GM23248 (cell line): ENCODE measurements at places on chromosomes 1 and 21.

- peak; percentile 14 for DNase-seq
Observed at GRCh38 chr1:241942738-241943137, 14.8 kb upstream of the BECN2 start.

DNA sequence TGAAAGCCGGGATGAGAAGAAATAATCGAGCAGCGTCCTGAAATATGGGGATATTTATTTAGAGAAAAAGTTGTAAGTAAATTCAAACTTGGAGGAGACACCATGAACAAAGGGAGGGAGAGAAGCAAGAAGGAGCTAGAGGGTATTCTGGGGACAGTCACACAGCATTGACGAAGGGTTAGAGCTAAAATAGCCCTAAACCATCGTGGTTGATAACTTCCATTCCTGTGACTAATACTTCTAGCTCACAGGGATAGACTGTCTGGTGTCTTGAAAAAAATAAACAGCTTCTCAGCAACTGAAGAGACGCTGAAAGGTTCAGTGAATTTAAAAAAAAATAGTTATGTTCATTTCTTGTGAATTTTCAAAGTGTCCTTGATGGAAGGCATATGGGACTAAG is 86.7 kb downstream of the LRRC53 start:
- no peak for DNase-seq

GRCh38 chr1:184740344-184740743 is 14.3 kb downstream of the EDEM3 start:
- no peak for DNase-seq

- DNase-seq, result no peak
Observed at GRCh38 chr1:35191429-35192055, 1.4 kb downstream of the SFPQ start.

GRCh38 chr1:6260433-6260934 is 414 bp downstream of the GPR153 start:
- peak; percentile 51 for DNase-seq

- peak; percentile 10 for DNase-seq
Observed at GRCh38 chr1:212915245-212916091, 34.9 kb upstream of the VASH2 start.

DNA sequence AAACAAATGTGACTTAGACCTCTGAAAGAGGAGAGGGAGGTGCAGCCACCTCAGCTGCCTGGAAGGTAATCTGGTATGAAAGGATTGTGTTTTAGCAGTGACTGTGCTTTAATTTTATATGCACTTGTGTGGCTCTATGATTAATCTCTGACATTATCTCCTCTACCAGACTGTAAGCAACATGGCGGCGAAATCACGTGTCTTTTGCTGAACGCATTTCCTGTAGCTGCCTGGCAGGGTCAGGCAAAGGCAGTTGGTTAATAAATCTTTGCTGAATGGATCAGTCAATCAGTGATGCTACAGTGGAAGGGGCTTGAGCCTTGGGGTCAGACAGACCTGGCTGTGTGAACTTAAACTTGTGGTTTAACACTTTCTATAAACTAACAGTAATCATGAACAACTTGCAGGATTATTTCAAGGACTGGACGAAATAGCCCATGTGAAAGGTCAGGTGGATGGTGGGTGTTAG is 96.9 kb downstream of the ADSS2 start:
- DNase-seq, result peak; percentile 8

DNA sequence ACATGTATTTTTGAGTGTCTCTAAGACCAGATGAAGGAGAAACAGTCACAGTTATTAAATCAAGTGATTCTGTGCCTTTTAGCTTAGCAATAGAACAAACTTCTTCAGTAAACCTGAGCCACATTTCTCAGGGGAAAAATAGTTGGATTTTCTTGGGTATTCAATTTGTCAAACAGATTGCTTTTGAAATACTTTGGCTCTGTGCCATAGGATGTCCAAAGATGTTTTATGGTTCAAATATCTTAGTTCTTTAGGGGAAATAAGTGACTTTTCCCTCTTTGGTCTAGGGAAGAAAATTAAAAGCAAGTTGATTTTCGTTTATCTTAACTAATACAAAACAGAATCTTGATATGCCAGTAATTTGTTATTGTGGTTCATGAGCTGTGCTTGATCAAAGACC is 125.9 kb downstream of the ATP5PO start:
- DNase-seq, result no peak

DNA sequence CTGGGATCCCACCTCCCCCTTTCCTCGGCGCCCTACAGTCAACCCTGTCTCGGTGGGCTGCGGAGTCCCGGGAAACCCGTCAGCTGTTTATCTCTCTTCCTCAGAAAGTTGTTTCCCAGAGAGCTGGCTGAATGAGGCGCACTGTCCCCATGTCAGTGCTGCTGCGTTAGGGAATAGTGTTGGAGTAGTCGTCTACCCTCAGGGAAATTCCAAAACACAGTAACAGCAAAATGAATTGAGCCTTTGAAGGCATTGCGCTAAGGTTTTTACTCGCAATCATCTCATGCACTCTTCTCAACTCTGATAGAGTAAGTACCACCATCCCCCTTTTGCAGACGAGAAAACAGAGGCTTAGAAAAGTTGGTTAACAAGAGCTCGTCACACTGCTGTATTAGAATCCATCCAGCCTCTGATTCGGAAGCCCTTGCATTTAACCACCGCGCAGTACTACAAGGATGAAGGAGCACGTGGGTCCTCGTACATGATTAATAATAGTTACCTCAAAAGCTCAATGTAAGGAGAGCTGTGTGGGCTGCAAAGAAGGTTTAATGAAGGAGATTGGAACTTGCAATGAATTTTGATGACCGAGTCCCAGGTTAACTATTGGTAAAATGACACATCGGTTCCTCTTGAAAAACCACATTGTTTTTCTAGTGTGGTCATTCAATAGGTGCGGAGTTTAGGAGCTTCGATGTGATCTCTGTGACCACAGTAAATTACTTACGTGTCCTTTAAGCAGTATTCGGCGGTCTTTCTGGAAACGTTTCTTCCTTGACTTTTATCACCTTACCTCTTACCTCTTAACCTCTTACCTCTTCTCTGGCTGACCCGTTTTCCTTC is 788 bp upstream of the EDEM3 start:
- peak; percentile 70 for DNase-seq

DNA sequence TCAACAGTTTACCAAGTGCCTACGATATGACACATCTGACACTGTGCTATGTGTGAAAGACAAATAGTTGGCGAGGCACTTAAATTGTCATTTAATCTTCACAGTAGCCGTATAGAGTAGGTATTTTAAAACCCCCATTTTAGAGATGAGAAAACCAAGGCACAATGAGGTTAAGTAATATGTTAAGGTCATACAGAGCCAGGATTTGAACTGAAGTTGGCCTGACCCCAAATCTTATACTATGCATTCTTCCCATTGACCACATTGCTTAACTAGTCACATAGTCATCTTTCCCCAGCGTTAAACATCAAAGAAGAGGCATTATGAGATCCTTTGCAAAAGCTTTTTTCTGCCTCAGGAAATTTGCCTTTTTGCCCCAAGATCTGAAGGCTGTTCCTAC is 3.9 kb downstream of the INKA2 start:
- no peak for DNase-seq

DNA sequence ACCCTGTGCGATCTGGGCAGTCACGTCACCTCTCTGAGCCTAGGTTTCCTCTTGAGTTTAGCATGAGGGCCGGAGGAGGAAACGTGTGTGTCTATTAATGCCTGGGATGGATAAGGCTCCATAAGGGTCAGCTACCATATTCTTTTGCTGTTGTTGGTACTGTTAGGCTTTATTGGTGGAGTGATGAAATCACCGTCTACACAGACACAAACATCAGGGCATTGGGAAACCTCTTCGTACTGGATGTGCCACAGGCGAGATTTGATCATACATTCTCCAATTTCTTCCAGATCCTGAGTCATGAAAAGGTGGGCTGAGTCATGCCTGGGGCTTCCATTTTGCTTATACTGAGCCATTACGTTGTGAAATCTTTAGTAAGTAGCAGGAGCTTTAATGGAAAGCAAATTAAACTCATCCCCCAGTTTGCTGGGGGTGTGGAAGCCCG is 24.9 kb upstream of the GRHL3 start:
- peak; percentile 98 for DNase-seq

DNA sequence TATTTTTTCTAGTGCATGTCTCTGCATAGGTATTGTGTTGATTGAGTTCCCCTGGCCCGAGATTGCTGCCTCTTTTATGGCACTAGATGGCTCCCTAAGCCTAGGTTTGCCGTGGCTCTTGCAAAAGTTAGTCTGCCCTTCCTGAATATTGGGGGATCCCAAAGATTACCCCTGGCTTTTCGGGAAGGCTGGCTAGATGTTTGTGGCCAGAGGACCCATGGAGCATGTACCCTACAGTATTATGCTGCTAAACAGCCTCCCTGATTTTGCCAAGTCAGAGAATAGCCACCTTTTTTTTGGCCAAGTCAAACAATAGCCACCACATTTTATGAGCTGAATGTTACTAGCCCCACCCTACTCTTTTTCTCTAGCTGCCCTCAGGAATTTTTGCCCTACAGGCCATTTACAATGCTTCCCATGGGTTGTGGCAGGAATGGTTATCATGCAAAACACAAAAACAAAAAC is 343.2 kb downstream of the OLFM3 start:
- peak; percentile 33 for DNase-seq

DNA sequence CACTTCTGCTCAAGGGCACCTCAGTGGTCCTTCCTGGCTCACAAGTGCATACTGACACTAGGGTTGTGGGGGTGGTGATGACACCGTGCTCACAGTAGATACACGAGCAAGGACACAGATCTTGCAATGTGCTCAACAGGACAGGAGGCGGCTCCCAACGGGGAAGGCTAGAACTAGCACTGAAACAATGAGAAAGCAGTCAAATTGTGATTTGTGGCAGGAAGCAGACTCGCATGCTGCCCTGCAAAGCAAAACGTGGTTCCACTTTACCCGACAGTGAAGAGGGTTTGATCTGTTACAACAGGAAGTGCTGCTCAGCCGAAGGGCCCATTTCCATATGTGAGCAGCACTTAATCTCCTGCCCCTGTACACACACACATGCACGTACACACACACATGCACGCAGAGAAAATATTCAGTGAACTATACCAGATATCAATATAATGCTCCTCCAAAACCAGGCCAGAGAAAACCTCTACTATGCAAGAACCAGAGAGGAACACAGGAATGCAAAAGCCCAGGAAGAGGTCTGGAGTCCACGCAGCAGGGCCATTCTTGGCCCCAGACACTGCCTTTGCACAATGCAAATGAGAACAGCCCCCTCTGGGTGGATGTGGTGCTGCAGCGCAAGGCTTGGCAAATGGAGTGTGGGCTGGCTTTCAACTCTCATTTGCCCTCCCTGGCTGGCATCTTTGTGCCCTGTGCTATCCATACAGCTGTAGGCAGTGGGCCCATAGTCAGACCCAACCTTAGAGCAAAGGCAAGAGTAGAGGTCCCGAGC is 47.1 kb downstream of the KANK4 start:
- no peak for DNase-seq

DNA sequence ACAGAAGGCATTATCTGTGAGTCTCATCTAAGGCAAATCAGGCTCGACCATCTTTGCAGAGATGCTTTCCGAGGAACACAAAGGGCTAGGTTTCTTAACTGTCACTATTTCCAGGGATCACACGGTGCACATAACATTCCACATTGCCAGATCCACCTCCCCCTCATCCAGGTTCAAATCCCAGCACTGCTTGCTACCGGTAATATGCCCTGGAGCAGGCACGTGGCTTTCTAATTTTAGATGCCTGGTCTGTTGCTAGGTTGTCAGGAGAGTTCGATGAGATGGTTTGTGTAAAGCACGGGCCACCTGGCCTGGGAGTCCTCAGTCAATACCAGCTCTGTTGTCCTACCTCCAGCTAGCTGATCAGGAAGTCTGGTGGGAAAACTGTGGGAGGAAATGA is 598.6 kb downstream of the NPHP4 start:
- DNase-seq, result no peak

- DNase-seq, result no peak
Observed at GRCh38 chr1:1361233-1361981, 3.1 kb upstream of the MXRA8 start.

- DNase-seq, result no peak
Observed at GRCh38 chr21:35343046-35343819, 294.1 kb upstream of the RUNX1 start.

- peak; percentile 44 for DNase-seq
Observed at GRCh38 chr1:230047114-230047865, 19.7 kb upstream of the GALNT2 start.

GRCh38 chr1:245108909-245109308 is 45.9 kb upstream of the KIF26B start:
- no peak for DNase-seq

DNA sequence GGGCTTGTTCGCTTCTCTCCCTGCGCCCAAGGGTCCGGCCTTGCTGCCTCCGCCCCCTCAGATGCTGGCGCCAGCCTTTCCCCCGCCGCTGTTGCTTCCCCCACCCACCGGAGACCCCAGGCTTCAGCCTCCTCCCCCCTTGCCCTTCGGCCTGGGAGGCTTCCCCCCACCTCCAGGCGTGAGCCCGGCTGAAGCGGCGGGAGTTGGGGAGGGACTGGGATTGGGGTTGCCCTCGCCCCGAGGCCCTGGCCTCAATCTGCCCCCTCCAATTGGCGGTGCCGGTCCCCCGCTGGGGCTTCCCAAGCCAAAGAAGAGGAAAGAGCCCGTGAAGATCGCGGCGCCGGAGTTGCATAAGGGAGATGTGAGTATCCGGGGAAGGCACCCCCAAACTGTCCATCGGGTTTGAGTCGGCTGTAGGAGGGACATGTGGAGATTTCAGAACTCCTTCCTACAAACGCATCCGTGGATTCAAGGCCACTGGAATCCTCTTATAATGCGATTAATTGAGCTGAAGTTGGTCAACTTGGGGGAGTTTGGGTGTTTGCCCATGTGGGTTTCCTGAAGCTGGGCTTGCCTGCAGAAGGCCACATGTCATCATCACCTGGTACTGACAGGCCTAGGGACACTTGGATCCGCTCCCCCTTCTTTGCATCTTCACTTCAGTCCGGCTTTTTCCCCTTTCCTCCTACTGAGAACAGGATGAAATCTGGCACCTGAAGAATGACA is 707 bp downstream of the PRCC start:
- DNase-seq, result peak; percentile 63

GRCh38 chr1:8171751-8172464 is 145.8 kb upstream of the ERRFI1 start:
- peak; percentile 58 for DNase-seq

GRCh38 chr1:239739375-239739774 is 352.3 kb upstream of the FMN2 start:
- DNase-seq, result no peak

GRCh38 chr1:20723537-20724363 is 5.9 kb upstream of the KIF17 start:
- DNase-seq, result no peak

DNA sequence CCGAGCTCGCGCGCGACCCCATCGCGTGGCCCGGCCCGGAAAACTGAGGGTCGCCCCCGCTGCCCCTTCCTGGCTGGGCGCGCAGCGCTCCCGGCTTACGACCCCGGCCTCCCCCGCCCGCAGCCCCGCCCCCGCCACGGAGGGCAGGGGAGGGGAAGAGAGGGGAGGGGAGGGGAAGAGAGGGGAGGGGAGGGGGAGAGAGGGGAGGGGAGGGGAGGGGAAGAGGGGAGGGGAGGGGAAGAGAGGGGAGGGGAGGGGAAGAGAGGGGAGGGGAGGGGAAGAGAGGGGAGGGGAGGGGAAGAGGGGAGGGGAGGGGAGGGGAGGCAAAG is 6.7 kb upstream of the ANKRD65 start:
- no peak for DNase-seq

GRCh38 chr1:94734963-94735901 is 84.9 kb upstream of the SLC44A3 start:
- DNase-seq, result peak; percentile 73
